Retina (tissue), 1 donor: ENCODE measurements at places on chromosomes 12 and 14.

DNA sequence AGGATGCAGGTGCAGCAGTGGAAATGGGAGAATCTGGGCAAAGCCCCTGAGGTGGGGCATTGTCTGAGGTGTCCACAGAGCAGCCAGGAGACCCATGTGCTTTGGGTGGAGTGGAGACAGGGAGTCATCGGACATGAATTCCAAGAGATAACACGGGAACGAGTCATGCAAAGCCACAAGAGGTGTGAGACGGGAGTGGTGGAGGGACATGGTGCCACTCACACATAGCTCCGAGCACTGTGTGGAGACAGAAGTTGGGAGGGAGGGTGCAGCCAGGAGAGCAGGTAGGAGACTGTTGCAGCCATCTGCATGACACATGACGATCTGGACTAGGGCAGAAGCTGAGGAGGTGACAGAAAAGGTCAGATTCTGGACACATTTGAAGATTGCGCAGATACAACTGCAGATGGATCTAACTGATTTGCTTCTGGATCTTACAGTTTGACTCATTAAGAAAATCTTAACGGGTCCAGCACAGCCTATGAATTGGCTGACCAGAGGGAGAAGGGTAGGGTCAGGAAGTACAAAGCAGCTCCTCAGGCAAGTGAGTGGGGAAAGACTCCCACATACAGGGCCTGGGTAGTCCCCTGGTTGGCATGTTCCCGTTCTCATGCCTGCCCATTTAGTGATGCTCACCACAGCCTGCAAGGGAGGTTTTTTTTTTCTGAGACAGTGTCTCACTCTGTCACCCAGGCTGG is 379.8 kb downstream of the FUT8 start:
- no peak for DNase-seq

- no peak for DNase-seq
Observed at GRCh38 chr14:58129208-58129607, 22.8 kb downstream of the ARMH4 start.

GRCh38 chr14:23259426-23259825 is 21.7 kb downstream of the RNF212B start:
- no peak for DNase-seq

DNA sequence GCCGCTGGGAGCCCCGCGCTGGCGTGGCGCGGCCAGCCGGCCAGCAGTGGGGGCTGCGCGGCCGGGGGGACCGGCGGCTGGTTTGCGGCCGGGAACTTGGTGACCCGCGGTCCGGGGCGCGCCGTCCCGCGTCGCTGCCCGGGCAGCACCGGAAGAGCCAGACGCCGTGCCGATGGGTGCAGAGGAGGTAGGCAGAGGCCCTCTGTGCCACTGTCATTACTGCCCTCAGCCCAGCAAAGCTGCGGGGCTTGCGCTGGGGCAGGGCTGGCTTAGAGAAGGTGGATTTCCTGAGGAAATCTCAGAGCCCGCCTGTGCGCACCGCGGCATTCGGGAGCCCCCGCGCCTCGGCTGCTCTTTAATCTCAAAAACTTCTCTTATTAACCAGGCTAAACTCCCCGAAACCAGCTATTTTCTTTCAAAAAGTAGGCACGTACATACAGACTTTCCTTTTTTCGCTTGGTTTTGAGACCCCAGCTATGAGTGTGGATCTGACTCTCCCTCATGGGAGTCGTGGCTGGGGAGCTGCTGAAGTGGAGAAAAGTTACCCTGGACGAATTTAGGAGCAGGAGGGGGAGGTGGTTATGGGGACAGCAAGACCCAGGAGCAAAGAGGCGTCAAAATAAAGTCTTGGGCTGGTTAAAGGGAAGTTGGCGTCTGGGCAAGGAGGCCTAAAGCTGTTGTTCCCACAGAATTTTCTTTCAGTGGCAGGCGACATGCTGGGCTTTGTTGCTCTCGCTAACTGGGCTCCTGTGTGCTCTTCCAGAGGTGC is 802 bp downstream of the SUSD6 start:
- DNase-seq: peak; percentile 75

DNA sequence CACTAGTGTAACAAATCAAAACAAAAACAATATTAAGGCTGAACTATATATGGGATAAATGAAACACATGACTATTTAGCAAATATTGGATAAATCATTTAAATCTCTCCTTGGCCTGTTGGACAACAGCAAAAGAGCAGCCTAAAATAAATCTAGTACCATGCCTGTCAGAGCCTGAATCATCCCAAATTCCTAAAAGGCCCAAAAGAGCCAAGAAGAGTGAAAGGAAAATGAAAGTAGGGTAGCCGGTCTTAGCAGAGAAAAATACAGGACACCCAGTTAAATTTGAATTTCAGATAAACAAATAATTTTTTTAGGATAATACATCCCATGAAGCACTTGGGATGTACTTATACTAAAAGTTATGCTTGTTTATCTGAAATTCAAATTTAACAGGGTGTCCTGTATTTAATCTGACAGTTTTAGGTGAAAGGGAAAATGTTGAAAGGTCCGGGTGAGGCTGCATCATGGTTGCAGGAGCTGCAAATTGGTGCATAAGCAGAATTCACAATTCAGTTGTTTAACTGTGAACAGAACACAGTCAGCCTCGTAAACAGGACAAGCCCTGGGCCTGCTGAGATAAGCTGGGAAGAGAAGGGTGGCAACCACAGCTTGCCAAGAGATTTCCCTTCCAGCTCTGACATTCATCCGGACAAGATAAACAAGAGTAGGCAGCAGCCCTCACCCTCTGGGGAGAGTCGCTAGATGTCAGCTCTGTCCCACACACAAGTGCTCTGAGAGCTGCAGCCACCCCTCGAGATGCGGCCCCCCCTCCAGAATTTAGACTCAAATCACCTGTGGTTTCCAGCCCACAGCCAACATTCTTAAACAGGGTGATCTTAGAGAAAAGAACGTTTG is 30.3 kb downstream of the DMAC2L start:
- peak; percentile 50 for DNase-seq

DNA sequence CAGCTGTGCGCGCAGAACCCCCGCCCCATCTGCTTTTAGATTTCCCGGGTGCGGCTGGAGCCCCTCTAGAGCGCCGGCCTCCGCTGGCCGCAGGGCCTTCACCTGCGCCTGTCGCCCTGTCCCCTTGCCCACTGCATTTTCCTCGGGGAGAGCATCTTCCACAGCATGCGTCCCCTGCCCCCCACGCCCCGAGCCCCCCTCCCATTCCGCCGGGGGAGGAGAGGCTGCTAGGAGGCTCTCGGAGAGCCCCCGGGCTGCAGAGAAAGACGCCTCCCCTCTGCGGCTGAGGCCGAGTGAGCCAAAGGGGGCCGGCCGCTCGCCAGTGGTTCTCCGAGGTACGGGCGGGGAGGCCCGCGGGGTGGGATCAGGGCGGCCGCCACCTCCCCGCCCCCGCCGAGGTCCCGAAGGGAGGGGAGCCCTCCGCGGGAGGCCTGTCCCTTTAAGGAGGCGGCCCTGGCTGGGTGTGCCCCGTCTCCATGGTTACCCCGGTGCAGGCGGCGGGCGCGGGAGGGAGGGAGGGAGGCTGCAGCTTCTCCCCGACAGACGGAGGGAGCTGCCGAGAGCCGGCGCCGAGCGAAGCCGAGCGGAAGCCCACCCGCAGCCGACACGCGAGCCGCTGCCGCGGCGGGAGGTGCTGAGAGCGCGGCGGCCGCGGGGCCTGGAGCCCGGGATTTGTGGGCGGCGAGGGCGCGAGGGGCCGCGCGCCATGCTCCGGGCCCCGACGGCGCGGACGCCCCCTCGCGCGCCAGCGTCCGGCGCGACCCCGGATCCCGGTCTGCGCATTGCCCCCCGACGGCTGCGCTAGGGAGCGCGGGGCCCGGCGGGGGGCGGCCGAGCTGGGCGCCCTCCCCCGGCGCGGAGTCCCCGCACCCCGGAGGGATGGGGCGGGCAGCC is at the start of gene KCNH3:
Gene KCNH3 (plus strand): TSS at position 521 of the 894 bp plus-strand sequence. CDS start 387 bp downstream, outside the sequence.
- DNase-seq: peak; percentile 76

GRCh38 chr14:27372771-27373170 is 774.9 kb upstream of the NOVA1 start:
- DNase-seq: no peak

DNA sequence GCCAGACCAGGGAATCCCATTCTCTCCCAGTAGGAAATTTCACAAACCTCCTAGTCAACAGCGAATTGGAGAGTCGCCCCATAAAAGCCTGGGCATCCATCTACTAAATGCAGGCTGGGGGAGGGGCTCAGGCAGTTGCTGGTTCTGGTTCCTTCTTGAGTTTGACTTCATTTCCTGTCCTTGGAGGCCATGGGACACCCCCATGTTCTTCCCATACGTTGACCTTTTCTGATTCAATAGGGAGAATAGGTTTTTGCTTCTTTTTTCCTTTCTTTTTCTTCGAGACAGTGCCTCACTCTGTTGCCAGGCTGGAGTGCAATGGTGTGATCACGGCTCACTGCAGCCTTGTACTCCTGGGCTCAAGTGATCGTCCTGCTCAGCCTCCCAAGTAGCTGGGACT is 44.1 kb upstream of the TMEM263 start:
- no peak for DNase-seq
